ENCODE measurements at places on chromosomes 5 and 9.

DNA sequence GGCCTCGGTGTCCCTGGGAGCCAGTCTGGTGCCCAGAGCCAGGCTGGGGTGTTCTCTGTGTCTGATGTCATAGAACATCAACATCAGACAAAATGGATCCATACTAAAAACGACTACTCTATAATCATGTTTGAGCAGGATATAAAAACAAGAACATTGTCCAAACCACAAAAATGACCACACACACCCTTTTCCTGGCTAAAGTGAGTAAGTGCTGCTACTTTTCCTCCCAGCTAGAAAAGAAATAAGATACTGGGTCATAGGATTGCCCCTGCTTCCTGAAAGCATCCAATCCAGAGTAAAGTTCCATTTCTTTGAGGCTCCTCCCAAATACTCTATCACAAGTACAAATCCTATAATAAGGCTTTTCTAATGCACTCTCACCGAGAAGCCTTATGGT is 19.7 kb upstream of the TRAF1 start:
- DNase-seq = peak; percentile 76

GRCh38 chr5:121853850-121854249 is 2.2 kb downstream of the FTMT start:
- no peak for DNase-seq

GRCh38 chr5:175706499-175706898 is 48.6 kb downstream of the HRH2 start:
- DNase-seq = no peak

DNA sequence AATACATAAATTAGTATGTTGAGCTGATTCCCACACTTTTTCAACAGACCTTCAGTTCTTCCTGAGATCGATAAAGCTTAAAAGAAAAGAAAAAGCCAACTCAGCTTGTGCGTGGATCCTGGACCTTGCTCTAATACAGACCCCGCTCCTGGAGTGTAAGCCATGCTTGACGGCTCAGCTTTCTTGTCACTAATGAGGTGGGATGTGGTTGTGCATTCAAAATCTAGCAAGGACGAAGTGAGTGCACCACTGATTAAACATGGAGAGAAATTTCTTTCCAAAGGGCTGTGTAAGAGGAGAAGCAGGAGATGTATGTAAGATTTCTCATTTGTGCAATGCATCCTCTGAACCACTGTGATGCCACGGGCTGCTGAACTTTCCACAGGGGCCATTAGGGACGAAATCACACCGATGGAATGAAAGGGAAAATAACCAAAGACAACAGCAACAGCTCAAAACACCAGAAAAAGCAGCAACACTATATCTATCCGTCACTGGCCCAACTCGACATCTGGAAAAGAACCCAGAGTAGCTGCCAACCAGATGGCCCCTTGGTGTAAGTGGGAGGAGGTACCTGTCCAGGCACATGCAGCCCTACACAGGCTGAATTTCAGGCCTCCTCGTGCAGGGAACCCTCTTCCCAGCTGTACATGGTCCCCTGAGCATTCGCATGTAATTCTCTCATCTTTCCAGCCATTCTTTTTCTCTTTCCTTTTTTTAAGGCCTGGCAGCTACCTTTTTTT is 178.9 kb downstream of the SREK1 start:
- DNase-seq = no peak

GRCh38 chr5:167763772-167764171 is 527.7 kb upstream of the WWC1 start:
- DNase-seq = peak; percentile 35

Measured in HT1080 (cell line).